ENCODE measurements at places on chromosomes 11 and 22.
A peak's percentile ranks its signal among the peaks of the same experiment; 100 is the strongest.

DNA sequence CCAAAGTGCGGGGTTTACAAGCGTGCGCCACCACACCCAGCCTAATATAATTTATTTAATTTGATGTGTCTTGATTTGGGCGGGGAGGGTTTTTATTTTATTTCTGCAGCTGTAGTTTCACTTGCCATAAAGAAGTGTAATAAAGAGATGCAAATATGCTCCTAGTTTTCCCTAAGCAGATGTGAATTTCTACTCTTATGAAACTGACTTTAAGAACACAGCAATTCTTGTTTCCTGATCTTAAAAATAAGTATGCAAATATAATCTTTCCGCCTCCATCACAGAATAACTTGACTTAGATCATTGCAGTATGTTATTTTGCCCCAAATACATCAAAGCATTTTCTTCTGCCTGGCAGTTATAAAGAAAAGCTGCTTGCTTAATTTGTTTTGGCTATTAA, 4.4 kb downstream of the SPCS2 start:
- no peak for DNase-seq

- DNase-seq = no peak
These were observed 822 bp downstream of the MARK2 start for GRCh38 chr11:63839508-63840355.

- no peak for DNase-seq
These were observed 47.6 kb upstream of the GCAT start for GRCh38 chr22:37760152-37760551.

DNA sequence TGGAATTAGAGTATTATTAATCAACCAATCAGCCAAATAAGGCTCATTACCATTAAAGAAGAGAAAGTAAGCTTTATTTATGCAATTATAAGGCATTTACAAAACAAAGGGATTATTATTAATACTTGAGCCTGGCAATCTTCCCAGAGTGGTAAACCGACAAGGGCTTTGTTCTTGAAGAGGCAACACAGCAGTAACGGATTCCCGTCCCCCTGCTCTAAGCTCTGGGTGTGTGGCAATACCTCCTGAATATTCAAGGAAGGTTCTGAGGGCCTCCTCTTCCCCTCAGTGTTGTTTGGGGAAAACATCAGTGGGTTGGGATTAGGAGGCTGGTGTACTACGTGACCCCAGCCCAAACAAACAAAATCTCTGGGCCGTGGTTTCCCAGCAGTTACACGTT, 176.5 kb downstream of the TENM4 start:
- DNase-seq = peak; percentile 20

- DNase-seq = no peak
These were observed 50.8 kb downstream of the HIPK3 start for GRCh38 chr11:33307984-33308383.

DNA sequence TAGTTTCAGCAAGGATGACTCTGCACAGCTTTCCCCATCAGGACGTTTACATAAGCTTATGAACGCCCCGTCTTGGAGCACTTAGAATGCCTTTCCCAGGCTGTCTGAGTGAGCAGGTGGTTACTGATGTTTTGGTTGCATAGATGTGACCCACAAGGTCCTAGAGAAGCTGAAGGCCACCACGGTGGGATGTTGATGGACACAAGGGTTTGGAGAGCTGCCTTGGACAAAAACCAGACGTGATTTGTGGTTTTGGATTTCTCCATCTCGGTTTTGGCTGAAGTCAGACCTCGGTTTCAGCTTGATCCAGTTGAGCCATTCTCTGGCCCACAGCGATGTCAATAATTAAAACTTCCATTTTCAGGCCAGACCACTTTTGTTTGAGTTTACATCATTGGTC, 151.9 kb downstream of the LDLRAD3 start:
- DNase-seq = no peak

DNA sequence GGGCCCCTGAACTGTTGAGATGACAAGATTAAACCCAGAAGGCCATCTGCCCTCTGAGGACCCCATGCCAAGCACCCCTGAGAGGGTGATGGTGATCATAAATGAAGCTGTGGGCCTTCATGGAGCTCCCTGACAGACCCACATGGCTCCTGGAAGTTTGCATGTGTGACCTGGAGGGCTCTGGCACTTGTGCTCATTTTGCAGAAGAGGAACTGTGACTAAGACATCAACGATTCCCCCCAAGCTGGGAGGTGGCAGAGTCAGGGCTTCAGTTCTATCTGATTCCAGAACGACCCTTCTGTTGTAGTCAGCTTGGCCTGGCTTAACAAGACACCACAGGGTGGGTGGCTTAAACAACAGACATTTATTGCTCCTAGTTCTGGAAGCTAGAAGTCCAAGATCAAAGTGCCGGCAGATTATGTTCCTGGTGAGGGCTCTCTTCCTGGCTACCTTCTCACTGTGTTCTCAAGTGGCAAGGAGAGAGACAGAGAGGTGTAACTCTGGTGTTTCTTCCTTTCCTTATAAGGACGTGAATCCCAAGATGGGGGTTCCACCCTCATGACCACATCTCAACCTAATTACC, 46.4 kb upstream of the CD82 start:
- DNase-seq = no peak

DNA sequence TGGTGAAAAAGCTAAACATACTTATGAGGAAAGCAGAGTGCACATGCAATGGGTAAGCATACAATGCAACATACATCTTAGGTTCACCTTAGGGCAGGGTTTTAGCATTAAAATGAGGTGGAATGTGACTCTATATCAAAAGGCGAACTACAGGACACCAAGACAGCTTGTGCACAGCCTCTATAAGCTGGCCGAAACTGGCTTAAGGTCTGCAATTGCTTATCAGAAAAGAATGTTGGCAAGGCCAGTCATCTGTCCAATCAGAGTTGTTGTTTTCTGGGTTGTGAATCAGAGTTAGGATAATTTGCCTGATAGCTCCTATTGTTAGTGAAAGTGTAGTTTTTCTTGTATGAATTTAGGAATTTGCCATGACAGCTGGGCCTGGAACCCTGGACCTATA, 76.5 kb downstream of the LRRC4C start:
- DNase-seq = no peak

DNA sequence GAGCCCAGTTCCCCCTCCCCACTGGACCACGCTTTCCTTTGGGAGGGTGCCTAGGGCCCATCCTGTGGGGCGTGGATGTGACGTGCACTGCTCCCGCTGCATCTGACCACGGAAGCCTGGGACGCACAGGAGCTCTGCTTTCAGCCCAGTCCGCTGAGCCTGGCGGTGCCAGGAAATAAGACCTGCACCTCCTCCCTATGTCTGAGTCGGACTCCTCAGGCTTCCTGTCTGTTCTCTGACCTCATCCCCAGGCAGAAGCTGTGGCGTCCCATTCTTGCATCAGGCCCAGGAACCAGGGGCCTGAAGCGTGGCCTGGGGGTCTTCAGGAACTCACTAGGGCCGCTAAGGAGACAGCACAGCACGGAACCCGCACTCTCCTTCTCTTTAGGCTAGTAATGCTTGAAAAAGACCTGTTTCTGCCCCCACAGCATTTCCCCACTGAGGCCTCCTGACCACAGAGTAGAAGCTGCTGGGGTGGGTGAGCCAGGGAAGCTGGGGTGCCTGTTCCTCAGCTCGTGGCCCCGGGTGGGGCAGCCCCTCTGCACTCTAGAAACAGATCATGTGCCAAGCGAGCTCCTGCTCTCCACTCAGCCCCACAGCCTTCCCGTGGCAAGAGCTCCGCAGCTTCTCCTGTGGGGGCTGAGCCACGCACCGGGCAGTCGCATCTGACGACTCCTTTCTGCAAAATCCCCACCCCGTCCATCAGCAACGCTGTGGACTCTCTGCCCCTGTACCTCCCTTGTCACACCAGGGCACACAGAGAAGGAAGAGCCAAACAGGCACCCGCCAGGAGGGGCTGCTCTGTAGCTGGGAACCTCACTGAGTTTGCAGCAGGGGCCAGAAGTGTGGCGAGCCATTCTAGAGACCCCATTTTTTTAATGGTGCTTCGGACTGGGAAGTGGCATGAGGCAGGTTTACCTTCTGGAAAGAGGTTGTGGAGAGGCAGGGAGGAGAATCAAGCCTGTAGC, 22.6 kb downstream of the MOV10L1 start:
- DNase-seq = no peak

GRCh38 chr22:45268958-45269844, 15.5 kb upstream of the UPK3A start:
- DNase-seq = peak; percentile 86

DNA sequence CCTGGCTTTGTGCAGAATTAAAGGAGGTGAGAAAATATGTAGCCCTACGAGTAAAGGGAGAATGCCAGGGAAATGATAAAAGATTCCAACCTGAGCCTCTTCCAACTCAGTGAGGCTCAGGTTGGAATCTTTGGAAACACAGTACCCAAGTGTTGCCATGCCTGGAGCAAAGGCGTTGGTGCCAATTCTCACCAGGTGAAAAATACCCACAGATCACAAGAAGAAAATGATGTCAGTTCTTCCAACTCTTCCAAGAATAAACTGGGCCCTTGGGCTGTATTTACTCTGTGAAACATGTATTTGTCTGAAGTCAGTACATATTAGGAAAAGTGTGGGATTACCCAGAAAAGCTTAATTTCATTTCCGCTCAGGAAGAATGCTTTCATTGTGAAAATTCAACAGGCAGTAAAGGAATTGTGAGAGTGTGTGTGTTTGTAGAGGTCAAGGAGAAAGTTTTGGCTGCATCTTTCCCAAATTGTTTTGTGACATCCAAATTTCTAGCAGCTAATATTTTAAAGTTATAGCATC, 235.3 kb upstream of the MPPED2 start:
- no peak for DNase-seq

DNA sequence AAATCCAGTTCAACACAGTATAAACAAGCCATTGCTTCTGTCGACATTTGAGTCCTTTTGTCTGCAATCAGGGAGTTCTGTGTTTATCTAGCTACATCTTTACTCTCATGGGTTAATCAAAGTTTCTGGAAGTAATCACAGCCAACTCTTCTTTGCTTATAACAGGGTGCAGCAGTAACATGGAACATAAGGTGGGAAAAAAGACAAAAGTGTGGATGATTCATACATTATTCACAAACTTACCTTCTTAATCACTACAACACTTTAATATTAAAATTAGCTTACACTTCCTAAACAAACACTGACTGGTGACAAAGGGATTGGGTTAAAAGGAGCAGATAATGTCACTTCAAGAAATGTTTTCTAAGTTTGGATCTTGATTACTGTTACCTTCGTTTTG, 44.7 kb downstream of the SNX19 start:
- no peak for DNase-seq

DNA sequence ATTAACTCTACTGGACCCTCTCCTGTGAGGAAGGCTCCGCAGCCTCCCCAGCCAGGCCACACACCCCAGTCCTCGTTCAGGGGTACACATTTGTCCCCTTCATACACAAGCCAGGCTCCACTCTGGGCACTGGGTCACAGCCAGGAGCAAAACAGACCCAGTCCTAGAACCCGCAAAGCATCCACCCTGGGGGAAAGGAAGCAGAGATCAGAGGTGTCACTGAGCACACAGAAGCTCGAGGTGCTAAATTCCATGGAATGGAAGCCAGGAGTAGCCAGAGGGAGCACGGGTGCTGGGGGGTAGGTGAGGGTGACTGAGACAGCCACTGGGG, 43.6 kb upstream of the TH start:
- no peak for DNase-seq

GRCh38 chr11:60951904-60952741, at the start of gene SLC15A3:
TSS of gene SLC15A3 (minus strand) at chr11:60952176. CDS start at chr11:60951551, 625 bp downstream.
- DNase-seq = peak; percentile 44

DNA sequence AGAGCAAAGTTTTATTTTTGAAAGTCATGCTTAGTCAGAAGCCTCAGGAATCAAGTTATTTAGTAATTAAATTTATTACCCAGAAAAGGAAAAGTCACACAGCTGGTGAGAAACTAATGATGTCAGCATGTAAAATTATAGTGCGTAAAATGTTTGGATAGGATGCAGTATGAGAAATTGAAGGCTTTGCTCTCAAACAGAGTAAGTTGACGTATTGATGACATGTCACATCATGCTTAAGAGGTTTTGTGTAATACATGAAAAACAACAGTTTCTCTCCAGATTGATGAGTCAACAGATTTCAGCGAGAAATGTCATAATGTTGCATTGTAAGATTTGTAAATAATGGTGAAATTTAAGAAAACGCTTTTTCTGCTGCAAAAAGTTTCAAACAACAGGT, 769.8 kb downstream of the METTL15 start:
- DNase-seq = no peak

GRCh38 chr11:10941871-10942270, 84.0 kb upstream of the ZBED5 start:
- no peak for DNase-seq

- DNase-seq = no peak
These were observed 26.1 kb upstream of the MS4A6A start for GRCh38 chr11:60208951-60209350.

DNA sequence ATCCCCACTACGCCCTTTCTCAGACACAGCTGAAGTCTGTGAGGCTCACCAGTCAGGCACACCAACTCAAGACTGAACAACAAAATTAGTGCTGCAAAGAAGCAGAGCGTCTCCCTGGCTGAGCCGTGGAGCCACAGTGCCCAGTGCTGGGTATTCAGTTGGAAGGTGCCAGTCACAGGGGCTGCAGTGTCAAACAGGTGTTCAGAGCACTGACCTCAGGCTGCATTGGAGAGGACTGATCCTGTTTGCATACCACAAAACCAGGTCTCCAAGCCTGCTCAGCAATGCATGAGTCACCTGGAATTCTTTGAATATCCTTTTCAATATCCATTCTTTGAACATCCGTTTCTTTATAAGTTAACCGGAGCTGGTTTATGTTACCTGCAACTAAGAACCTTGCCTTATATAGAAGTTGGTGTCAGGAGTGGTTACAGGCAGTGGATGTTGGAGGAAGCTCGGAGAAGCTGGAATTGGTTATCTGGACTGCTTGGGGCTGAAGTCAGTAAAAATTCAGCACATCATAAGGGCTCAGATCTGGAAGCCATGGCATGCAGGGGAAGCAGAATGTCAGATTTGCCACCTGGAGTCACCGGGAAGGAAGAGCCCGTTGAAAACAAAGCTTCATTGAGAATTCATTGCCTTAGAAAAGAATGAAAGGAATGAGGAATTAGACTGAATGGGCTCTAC, 30.3 kb downstream of the PDGFB start:
- no peak for DNase-seq

DNA sequence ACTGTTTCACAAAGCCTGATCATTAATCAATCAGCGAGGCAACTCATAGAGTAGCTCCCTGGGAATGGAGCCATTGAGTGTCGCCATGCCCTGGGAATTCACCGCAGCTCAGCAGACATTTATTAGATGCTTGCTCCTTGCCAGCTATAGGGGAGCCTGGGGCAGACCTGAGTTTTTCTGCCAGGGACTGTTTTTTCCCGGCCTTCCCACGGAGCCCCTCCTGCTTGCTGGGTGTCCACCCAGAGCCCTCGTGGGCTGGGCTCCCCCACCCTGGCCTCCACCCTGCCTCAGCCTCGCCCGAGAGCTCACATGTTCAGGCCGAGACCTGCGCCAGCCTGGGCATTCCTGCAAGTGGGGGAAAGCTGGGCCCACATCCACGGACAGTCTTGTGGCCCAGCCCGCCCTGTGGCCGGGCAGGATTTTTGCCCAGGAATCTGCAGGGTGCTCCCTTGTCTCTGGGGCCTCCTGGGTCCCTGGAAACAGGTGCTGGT, 64.9 kb downstream of the SMIM38 start:
- DNase-seq = peak; percentile 21
